Activated CD4-positive, alpha-beta T cell treated with anti-CD3 and anti-CD28 coated beads, Interleukin-2, Interleukin-6, amounts not matched to agents 100 ng/mL and 50 ng/mL, durations not matched to agents 16 hours and 8 hours (primary cell): ENCODE measurements at places on chromosomes 7 and 10.

DNA sequence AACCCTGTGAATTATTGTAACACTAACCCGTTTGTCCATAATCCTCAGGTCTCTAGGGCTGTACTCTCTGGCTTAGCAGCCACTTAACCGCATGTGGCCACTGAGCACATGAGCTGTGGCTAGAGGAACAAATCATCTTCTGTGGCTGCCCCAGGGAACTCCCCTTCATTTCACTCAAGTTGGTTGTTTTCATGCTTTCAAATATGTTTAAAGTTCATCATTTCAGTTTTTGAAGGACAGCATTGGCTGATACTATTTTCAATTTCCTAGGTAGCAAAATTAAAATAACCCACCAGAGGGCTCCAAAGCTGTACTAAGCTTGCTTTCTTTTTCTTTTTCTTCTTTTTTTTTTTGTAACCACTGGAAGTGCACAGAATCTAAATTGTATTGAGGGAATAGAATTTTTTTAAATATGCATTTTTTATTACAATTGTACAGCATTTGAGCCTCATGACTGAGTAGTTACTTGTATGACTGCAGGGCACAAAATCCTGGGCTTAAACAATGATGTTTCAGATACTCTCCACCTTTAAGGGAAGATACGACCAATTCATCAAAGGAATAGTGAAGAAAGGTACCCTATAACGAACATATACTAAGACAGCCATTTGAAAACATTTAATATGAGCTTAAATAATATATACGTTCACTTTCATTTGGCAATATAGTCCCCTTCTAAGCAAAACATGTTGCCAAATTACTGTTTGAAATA lies 38.6 kb downstream of the MRC1 start:
- no peak for DNase-seq

- no peak for DNase-seq
Measured at GRCh38 chr7:128757203-128757602, 18.0 kb downstream of the CALU start.

GRCh38 chr7:48782511-48782910 lies 141.8 kb upstream of the CDC14C start:
- no peak for DNase-seq

DNA sequence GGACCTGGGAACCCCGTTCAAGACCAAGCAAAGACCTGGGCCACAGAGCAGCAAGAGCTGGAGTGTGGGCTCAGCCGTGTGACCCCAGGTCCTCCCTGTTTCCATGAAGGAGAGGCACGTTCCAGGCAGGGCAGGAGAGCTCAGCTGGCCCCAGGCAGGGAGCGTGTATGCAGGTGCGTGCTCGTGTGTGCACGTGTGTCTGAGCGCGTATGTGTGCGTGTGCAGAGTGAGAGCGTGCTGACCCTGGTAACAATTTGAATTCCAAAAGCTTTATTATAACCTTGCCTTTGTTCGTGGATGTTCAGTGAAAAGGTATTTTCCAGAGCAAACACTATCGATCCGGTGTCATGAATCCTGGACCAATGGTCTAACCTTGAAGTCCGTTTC lies 54.6 kb downstream of the FOXL3 start:
- DNase-seq = no peak

- no peak for DNase-seq
Measured at GRCh38 chr10:91366704-91367103, 43.4 kb upstream of the HECTD2 start.

GRCh38 chr7:152052771-152053170 lies 27.3 kb downstream of the GALNT11 start:
- no peak for DNase-seq

DNA sequence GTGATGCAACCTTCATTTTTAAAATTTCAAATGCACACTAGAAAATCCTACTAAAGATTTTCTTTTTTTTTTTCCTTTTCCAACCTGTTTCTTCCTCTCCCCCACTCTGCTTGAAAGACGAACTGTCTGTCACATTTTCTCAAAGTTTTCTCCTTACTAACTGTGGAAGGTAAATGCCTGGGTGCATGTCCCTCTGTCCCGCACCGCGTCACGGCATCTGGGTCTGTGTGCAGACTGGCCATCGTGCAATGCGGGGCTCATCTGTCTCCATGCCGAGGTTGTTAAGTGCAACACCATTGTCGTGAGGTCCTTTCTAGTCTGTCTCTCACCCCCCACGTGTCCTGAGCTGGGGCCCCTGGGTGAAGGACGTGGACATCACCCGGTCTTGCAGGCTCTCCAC lies 28.4 kb downstream of the PFKFB3 start:
- no peak for DNase-seq

DNA sequence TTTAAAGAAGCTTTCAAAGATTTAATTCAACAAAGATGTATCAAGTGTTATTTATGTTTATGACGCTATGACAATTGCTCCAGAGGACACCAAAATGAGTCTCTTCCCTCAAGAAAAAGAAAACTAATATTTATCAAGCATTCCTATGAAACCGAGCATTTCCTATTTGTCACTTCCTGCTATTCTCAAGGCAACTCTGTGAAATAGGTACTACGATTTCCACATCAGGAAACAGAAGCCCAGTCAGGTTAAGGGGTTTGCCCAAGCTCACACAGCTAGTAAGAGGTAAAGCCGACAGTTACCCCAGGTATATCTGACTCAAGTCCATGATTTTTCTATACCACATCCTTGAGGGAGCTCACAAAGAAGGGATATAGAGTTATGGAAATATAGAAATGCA lies 85.9 kb downstream of the TRIL start:
- no peak for DNase-seq

DNA sequence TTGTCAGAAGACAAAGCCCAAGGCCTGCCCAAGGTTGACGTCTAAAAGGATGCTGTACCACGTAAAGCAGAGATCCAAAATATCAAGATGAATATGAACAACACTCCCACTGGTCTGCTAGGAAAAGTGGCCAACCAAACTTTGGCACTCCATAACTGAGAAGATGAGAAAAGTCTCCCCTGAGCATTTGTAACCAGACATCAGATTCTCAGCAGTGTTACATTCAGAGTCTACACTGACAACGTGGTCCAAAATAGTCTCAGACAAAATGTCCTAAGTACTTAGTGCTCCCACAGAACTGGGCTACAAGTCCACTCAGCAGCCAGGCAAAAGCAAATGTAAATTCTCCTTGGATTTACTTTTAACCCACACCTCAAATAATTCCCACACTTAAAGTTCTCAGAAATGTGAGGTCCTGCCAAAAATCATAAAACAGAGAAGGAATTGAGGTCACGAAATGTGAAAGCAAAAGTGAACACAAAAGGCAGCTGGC lies 185.1 kb upstream of the NOBOX start:
- DNase-seq = no peak

GRCh38 chr10:73650537-73651331 lies 5.1 kb downstream of the SYNPO2L start:
- no peak for DNase-seq

GRCh38 chr7:40301486-40302068 lies 166.8 kb downstream of the SUGCT start:
- no peak for DNase-seq

GRCh38 chr7:6032167-6032566 lies 991 bp downstream of the ANKRD61 start:
- no peak for DNase-seq

DNA sequence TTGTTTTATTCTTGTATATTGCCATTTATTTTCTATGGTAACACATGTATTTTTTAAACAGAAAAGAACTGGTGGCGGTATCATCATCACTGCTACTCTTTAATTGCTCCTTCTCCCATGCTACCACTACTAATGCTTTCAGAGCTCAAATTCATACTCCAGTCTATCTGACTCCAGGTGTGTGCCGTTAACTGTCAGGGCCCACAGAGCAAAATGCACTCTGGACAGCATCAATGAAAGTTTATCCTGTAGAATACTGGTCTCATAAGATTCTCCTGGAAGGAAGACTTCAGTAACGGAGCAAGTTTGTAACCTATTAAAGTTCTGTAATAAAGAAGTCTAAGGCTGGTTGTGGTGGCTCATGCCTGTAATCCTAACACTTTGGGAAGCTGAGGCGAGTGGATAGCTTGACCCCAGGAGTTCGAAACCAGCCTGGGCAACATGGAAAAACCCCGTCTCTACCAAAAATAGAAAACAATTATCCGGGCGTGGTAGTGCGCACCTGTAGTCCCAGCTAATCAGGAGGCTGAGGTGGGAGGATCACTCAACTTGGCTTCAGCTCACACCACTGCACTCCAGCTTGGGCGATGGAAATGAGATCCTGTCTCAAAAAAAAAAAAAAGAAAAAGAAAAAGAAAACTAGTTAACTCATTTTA lies 18.4 kb downstream of the ZNRF2 start:
- DNase-seq = no peak

GRCh38 chr7:127708788-127709187 lies 56.8 kb downstream of the SND1 start:
- peak; percentile 72 for DNase-seq

GRCh38 chr7:149010451-149010850 lies 17.9 kb downstream of the PDIA4 start:
- DNase-seq = no peak

DNA sequence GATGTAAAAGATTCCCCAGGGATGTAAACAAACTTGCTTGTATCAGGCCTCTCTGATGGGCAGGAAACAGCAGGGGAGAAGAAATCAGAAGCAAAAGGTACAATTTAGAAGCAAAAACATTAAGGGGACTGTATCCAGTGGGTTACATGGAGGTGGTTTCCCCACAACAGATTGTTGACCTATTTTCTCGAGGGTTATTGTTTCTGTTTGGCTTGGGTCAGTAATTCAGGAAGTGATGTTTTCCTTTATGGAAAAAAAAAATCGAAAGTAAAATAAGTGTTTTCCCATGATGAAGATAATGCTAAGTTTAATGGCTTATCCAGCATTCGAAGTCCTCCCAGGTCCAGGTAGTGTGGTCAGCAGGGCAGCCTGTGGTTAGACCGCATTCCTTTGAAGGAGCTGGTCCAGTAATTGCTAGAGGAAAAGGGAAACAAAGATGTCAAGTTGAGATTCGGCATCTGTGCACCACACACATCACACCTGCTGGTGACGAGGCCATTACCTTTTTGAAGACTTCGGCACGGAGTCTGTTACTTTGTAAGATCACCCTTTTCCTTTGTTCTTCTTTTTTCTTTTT lies 37.3 kb upstream of the ADAM12 start:
- no peak for DNase-seq

- DNase-seq = no peak
Measured at GRCh38 chr10:130635528-130635927, 499.3 kb downstream of the GLRX3 start.

DNA sequence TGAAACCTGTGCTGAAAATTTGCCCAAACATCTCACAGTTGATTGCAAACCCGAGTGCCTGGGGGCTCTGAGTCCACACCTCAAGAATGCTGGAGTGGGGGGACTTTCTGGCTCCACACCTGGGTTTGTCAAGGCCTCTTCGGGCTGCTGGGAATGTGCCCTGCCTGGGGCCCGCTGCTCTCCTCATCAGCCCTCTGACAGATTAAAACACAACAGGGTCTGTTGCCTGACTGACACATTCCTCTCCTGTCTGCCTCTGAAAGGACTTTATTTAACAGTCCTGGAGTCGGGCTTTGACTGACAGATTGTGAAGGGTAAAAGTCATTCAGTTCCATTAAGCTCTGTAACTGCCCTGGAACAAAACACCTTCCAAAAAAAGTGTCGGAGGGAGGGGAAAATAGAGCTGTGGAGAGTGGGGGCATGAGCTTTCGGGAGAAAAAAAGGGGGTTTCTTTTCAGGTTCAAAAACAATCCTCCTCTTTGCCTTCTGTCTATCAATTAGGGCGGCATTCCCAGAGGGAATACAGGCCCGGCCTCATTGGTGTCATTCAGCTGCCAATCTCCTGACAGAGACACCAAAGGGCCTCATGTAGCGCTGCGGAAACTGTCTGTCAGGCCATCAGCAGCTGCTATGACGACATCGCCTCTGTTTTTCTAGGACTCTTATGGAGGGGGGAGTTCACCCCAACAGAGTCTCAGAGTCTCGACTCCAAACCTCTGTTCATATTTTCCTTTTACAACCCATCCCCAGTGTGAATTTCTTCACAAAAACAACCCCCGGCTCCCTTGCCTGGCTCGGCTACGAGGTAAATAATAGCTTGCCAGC lies 398.8 kb upstream of the NFE2L3 start:
- no peak for DNase-seq

GRCh38 chr7:56537477-56537876 lies 421.3 kb upstream of the NUPR2 start:
- DNase-seq = no peak

- no peak for DNase-seq
Measured at GRCh38 chr7:311131-311680, 21.2 kb downstream of the FOXL3 start.

DNA sequence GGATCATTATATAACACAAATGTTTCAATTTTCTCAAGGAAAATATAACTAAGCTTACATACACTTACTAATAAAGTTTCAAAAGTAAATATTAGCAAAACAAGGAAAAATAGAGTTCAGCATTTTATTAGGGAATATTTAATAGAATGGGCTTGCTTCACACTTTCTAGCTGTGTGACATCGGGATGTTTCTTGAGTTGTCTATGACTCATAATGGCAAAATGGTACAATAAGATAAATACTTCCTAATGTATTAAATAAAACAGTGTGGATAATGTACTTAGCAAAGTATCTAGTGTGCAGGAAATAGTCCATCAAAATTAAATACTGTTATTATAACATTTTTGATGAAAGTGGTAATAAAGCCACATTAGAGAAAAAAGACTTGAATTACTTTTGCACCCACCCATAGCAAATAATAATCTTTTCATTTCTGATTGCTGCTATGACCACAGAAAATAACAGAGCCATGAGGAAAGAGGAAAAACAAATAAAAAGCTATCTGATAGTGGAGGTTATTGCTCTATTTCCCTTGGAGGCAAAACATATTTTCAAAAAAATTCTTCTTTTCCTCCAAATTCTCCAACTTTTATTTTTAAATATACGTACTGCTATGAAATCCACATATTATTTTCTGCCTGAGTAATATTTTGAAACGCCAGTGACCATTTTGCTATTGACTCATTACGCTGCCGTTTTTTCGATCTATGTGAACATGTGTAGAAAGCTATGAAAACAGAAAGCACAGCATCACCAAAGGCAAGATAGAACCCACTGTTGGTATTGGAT lies 272.9 kb upstream of the KLF6 start:
- no peak for DNase-seq

DNA sequence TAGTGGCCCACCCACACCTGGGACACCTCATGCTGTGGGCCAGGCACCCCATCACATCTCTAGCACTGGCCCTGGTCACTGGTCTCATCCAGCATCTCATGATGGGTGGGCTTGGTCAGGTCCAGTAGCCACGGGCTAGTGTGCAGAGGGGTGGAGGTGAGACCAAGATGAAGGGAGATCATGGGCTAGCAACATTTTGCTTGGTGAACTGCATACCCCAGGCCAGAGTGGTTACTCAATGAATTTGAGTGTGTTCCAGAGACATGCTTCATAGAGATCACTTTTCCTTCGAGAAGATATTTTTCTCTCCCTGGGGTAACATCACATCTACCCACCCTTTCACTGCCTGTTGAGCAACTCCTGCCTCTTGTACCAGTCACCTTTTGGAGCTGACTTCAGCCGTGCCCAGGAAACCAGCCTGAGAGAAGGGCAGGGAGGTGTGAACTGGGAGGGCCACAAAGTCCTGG lies 44.2 kb downstream of the MINDY4 start:
- DNase-seq = no peak

GRCh38 chr10:6299234-6299633 lies 96.5 kb downstream of the PFKFB3 start:
- peak; percentile 19 for DNase-seq

GRCh38 chr10:420154-421121 lies 269.0 kb downstream of the DIP2C start:
- DNase-seq = no peak

- DNase-seq = no peak
Measured at GRCh38 chr10:58050575-58050974, 217.1 kb downstream of the IPMK start.
